HuH-7.5 (cell line): ENCODE measurements at places on chromosomes 5 and 9.

DNA sequence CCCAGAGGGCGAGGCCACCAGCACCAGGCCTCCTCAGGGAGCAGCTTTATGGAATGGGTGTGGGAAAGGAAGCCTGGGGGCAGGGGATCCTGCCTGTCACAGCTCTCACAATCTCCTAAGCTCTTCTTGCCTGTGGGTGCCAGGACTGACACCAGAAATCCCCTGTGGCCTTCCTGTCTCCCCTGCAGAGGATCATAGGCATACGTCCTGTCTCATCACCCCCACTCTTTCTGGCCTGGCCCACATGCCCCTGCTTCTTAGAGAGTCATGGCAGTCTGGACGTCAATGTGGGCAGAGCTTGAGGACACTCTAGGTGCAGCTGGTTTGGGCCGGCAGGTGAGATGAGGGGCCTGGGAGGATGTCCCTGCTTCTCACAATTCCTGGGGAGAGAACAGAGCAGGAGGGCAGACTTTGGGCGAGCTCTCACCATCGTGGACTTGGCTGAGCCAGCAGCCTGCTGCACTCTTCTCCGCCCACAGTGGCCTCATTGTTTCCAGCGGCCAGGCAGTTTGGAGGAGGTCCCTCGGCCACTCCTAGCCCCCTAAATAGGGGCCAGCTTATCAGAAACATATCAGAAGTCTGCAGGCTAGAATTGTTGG lies 67.3 kb upstream of the ZFR start:
- no peak for DNase-seq

DNA sequence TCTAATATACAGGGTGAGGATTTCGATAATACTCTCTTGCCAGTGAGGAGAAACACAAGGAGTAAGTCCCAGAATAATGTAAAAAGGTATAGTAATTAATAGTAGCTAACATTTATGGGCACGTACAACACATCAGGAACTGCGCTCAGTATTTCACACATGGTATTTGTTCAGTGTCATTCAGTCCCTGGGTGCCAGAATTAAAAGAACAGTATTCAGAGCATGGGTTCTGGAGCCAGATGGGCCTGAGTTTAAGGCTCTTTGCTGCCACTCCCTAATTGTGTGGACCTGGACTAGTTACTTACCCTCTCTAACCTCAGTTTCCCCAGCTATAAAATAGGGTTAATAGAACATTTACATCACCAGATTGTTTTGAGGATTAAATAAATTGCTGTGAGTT lies 16.3 kb downstream of the OSTF1 start:
- DNase-seq = no peak

GRCh38 chr5:56170557-56170956 lies 62.6 kb downstream of the ANKRD55 start:
- DNase-seq = no peak

DNA sequence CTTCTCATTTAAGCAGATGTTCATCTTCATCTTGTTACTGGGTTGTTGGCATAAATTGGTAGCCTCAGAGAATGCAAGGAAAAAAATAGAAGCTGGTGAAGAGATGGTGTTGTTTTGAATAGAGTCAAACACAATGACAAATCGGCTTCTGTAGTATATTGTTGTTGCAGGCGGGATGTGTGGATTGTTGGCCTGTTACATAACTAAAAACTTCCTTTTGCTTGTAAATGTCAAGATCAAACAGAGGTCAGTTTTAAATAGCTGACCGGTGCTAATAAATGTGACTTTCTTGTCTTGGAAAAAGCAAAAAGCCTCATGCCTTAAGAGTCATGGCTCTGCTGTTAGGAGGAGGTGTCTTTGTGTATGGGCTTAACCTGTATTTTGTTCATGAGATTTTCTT lies 59.2 kb downstream of the CCDC192 start:
- DNase-seq = no peak

- no peak for DNase-seq
Observed at GRCh38 chr9:27183701-27184100, 74.7 kb downstream of the TEK start.
